IMR-90 (cell line): ENCODE measurements at places on chromosomes 6 and 20. TPM values are rescaled to one million over a fixed set of nuclear protein-coding genes. Genes with fewer than 3 reads are reported as not detected.

Gene TBX18
- 0.86 and 1.3 TPM in 2 replicates for polyA plus RNA-seq

- DNase-seq, result peak; percentile 82
These were observed 2.3 kb downstream of the RNF114 start for GRCh38 chr20:49938173-49939163.

Gene VWA7
- polyA plus RNA-seq, result 1.0 and 1.4 TPM in 2 replicates

DNA sequence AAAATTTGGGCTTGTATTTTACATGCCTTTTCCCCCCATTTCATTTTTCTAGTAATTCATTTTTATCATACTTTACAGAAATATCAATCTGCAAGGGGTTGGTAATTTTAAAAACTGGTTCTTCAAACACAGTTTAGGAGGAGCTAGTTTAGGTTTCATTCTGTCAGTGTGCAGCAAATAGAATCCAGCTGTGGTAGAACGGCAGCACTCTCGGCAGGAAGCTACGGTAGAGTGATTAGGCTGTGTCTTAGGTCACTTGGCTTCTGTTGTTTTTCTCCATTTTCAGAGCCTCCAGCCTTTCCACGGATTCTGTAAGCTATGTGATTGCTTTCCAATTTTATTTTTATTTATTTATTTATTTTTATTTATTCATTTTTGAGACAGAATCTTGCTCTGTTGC lies 32.7 kb downstream of the TLDC2 start:
- no peak for DNase-seq

DNA sequence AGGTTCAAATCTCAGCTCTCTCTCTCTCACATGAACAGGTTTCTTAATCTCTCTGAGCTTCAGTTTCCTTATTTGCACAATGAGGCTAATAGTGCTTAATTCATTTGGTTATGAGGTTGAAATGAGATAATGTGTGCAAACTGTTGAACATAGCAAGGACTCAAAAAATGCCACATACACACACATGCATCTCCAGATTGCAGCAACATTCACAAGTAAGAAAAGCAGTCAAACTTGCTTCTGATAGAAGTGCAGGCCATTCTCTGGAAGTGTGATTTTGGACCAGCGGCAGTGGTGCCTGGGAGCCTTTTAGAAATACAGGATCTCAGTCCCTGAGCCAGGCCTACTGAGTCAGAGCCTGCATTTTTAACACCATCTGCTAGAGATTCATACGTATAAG lies 25.7 kb downstream of the GSTA4 start:
- no peak for DNase-seq
